ENCODE measurements at places on chromosomes 6 and 20. TPM values are rescaled to one million over a fixed set of nuclear protein-coding genes. Genes with fewer than 3 reads are reported as not detected.

Gene VSX1
- total RNA-seq, result not detected

Gene PTK7
- total RNA-seq, result 20.0 TPM

Gene TSPO2
- total RNA-seq, result not detected

Gene SMLR1
- 7.1 TPM for total RNA-seq

Gene ASF1A
- total RNA-seq, result 14.0 TPM

Gene TCP11
- total RNA-seq, result not detected

DNA sequence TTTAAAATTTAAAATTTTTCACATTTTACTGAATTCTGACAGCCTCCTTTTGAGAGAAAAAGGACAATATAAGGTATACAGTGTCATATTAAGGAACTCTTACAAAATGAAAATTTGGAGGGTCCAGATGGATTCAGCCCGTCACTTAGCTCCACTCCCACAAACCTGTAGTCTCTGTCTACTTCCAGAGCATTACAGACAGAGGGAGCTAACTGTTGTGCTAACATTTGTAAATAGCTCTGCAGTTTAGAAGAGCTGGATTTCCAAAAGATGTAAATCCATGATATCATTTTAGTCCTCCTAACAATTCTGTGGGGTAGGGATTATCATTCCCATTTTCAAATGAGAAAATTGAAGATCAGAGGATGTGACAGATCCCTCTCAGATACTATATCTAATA lies 16.1 kb upstream of the SERINC3 start:
- DNase-seq, result no peak
- H3K4me3 ChIP-seq, result no peak overlapping the region
- no peak overlapping the region for H3K27ac ChIP-seq
- H3K4me1 ChIP-seq, result peaks cover 24% of the 10 kb centered on the region

DNA sequence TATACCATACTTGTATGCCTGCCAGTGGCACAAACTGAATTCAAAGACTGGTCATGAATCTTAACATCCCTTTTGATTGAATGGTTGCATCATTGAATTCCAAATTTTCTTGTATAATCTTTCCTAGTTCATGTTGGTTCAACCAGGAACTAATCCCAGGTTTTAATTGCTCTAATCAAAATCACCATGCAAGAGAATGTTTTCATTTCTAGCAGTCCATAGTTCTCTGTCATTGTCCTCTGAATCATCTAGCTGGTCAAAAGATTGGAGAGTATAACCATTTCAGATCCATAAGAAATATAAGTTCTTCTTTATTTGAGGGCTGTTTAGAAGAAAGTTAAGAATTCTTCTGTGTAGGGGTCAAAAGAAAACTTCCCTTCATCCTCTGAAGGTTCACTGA lies 57.2 kb downstream of the ZNF292 start:
- no peak overlapping the region for H3K27ac ChIP-seq
- no peak for DNase-seq
- H3K4me3 ChIP-seq, result no peak overlapping the region
- H3K36me3 ChIP-seq, result no peaks in the 10 kb centered on the region
- no peaks in the 10 kb centered on the region for H3K27me3 ChIP-seq

DNA sequence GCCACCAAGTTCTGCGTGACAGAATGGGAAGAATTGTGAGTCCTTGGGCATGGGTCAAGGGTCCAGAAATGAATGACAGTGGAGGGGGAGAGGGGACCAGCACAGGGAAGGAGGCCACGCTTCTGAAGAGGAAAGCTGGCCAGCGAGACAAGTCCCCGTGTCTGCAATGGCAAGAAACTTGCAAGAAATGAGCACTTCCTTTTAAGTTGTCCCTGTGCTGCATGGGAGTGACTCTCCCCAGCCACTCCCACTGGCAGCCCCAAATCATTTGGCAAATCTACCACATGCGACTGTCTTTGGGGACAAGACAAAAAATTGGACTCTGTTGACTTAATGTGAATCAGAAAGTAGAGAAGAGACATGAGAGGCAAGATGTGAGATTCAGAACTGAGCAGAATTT lies 242.2 kb upstream of the RREB1 start:
- H3K4me3 ChIP-seq, result no peak overlapping the region
- H3K27me3 ChIP-seq, result no peaks in the 10 kb centered on the region
- H3K4me1 ChIP-seq, result no peaks in the 10 kb centered on the region
- DNase-seq, result peak; percentile 38

- no peaks in the 10 kb centered on the region for H3K27me3 ChIP-seq
- no peak overlapping the region for H3K27ac ChIP-seq
- H3K4me3 ChIP-seq, result no peak overlapping the region
- no peaks in the 10 kb centered on the region for H3K4me1 ChIP-seq
Measured at GRCh38 chr20:61347443-61347842, 95.4 kb downstream of the CDH4 start.

DNA sequence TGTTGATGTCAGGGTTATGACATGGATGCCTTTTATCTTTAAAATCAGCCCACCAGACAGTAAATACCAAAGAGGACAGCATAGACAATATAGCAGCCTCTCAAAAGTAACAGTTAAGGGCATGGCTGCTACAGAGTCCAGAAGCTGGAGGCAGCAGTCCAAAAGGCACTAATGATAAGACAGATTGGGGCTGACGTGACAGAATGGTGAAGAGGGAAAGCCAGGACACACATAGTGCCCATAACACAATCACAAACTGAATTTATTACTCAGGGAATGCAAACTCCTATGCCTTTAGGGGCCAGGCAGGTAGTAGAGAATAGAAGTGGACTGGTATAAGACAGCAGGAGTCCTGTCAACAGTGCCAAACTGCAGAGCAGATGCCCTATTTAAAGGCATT lies 40.7 kb downstream of the TP53INP2 start:
- DNase-seq, result no peak
- no peak overlapping the region for H3K4me3 ChIP-seq
- H3K27ac ChIP-seq, result no peak overlapping the region
- no peaks in the 10 kb centered on the region for H3K27me3 ChIP-seq
- no peaks in the 10 kb centered on the region for H3K4me1 ChIP-seq
- H3K36me3 ChIP-seq, result peaks cover 82% of the 10 kb centered on the region

- no peaks in the 10 kb centered on the region for H3K36me3 ChIP-seq
- H3K4me1 ChIP-seq, result no peaks in the 10 kb centered on the region
- no peaks in the 10 kb centered on the region for H3K27me3 ChIP-seq
- H3K27ac ChIP-seq, result no peak overlapping the region
Measured at GRCh38 chr6:16279243-16279642, 40.9 kb downstream of the GMPR start.

DNA sequence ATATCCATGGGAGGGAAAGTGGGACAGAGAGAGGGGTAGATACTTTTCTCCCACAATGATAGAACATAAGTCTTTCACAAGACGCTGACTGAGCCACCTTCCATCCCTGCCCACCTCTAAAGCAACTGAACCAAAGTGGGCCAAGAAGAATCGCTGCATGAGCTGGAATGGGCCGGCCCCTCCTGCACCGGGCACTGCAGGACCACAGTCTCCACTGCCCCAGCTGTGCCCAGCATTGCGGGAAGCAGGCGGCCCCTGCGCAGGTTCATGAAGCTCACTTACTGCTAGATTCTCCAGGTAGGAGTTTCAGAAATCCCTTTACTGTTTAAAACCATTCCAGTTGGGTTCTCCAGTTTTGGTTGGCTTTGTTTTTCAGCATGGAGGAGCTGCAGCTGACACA lies 32.0 kb upstream of the CST7 start:
- no peak for DNase-seq
- H3K36me3 ChIP-seq, result no peaks in the 10 kb centered on the region
- no peaks in the 10 kb centered on the region for H3K27me3 ChIP-seq
- H3K4me1 ChIP-seq, result peaks cover 4% of the 10 kb centered on the region
- H3K4me3 ChIP-seq, result no peak overlapping the region

DNA sequence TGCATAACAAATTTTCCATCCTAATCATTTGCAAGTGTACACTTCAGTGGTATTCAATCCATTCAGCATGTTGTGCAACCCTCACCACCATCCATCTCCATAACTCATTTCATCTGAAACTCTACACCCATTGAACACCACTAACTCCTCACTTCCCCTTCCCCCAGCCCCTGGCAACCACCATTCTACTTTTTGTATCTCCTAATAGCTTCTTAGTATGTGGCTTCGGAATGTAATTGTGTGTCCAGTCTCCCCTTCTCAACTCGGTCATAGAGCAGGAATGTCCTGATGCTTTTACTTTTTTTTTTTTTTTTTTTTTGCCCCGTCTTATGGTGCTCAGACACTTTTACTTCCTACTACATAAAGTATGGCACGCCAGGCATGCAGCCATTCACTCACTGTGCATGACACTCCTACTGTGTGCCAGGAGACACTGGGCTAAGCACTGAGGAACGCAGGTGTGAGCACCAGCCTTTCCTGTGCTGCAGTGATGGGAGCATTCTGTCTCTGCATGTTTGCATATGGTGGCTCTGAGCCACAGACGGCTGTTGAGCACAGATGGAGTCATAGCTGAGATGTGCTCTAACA lies 15.3 kb downstream of the HCK start:
- H3K4me1 ChIP-seq, result no peaks in the 10 kb centered on the region
- no peak overlapping the region for H3K4me3 ChIP-seq

GRCh38 chr20:47785854-47786764 lies 828 bp upstream of the SULF2 start:
- H3K36me3 ChIP-seq, result no peaks in the 10 kb centered on the region
- no peaks in the 10 kb centered on the region for H3K4me1 ChIP-seq
- H3K27me3 ChIP-seq, result no peaks in the 10 kb centered on the region
- DNase-seq, result peak; percentile 67

DNA sequence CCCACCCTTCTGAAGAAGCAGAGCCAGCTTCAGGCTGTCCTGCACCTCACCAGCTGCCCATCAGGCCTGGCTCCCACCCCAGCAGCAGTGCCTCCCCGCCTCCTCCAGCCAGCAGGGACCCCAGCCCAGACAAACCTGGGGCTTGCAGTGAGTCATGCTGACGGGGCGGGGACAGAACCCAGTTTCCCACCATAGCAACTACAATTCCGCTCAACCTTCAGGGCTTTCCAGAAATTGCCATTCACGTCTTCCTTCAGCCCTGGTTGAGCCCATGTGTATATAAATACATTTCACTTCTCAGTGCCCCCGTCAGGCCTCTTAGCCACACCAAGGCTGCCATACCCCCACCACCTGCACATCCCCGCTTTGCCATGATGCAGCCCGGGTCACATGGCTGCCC lies 4.4 kb downstream of the SPDEF start:
- no peaks in the 10 kb centered on the region for H3K36me3 ChIP-seq
- DNase-seq, result no peak
- H3K4me1 ChIP-seq, result no peaks in the 10 kb centered on the region
- H3K27ac ChIP-seq, result no peak overlapping the region
- H3K4me3 ChIP-seq, result no peak overlapping the region
- H3K27me3 ChIP-seq, result no peaks in the 10 kb centered on the region

GRCh38 chr6:63352544-63353285 lies 32.9 kb upstream of the LGSN start:
- peaks cover 11% of the 10 kb centered on the region for H3K4me1 ChIP-seq
- DNase-seq, result peak; percentile 55
- H3K27me3 ChIP-seq, result no peaks in the 10 kb centered on the region
- peak overlapping the region; percentile 1 for H3K4me3 ChIP-seq
- H3K27ac ChIP-seq, result peak overlapping the region; percentile 8

GRCh38 chr6:13260101-13260598 lies 68.2 kb downstream of the TBC1D7 start:
- no peak overlapping the region for H3K27ac ChIP-seq
- no peak overlapping the region for H3K4me3 ChIP-seq
- H3K36me3 ChIP-seq, result no peaks in the 10 kb centered on the region
- H3K4me1 ChIP-seq, result no peaks in the 10 kb centered on the region
- DNase-seq, result no peak
- no peaks in the 10 kb centered on the region for H3K27me3 ChIP-seq

DNA sequence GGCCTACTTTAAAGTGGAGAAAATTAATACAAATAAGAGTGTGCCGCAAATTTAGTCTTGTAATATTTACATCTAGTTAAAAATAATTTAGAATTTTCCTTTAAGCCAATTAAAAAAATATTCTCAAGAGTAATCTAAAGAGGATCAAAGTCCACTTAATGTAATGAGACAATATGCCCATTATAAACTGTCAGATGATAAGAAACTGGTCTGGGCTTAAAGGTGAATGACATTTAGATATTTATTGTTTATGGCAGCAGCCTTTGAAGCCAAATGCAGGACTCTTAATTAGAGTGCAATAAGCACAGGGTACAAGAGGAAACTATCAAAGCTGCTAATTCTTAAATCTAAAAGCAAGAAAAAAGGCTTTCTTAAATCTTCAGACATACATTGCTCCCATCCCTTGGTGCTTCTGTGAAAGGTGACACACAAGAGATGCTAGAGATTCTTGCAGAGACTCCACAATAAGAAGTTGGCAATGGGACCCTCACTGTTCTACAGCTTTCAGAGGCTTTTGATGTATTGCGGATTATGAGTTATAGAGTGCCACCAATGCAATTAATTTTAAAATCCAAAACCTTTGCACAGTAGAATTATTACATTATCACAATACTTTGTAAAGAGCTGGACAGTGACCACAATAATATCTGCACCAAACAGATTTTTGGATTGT lies 116.1 kb downstream of the MAN1A1 start:
- H3K4me1 ChIP-seq, result no peaks in the 10 kb centered on the region
- DNase-seq, result no peak
- peaks cover 12% of the 10 kb centered on the region for H3K36me3 ChIP-seq
- no peak overlapping the region for H3K27ac ChIP-seq
- no peaks in the 10 kb centered on the region for H3K27me3 ChIP-seq

DNA sequence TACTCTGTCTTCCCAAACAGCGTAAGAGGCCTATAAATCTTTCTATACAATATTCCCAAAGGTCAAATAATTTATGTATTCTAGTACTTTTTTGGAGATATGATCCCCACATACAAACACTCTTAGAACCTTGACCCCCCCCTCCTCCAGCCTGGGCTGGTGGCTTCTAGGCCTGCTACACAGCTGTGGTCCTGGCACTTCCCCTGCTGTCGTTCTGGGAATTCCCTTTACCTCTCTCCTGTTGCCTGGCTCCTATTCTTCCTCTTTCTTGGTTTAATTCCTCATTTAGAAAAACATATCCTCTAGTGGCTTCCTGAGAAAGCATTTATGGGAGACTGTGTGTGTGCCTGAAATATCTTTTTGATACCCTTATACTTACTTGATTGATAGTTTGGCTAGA lies 4.1 kb upstream of the TXLNB start:
- no peaks in the 10 kb centered on the region for H3K36me3 ChIP-seq
- no peak overlapping the region for H3K27ac ChIP-seq
- H3K4me3 ChIP-seq, result no peak overlapping the region

DNA sequence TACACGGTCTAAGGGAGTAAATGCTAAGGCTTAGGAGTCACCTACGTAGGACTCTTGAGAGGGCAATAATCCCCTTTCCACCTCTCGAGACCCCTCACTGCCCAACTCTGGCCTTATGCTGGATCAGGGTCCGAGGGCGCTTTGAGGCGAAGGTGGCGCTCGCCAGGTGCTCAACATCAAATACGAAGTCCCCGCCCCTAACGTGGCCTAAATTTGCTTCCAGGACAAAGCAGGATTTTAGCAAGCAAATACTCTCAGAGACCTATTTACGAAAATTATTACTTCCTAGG lies 406 bp upstream of the TRIM26 start:
- H3K27ac ChIP-seq, result peak overlapping the region; percentile 100
- no peaks in the 10 kb centered on the region for H3K27me3 ChIP-seq
- H3K36me3 ChIP-seq, result no peaks in the 10 kb centered on the region
- H3K4me3 ChIP-seq, result peak overlapping the region; percentile 78
- H3K4me1 ChIP-seq, result peaks cover 9% of the 10 kb centered on the region
- no peak for DNase-seq

GRCh38 chr6:159540152-159540551 lies 152.9 kb downstream of the SOD2 start:
- no peak overlapping the region for H3K27ac ChIP-seq
- H3K4me3 ChIP-seq, result no peak overlapping the region
- H3K27me3 ChIP-seq, result no peaks in the 10 kb centered on the region
- no peaks in the 10 kb centered on the region for H3K4me1 ChIP-seq

GRCh38 chr20:38049800-38050199 lies 16.3 kb downstream of the RPRD1B start:
- peaks cover 5% of the 10 kb centered on the region for H3K36me3 ChIP-seq
- no peak overlapping the region for H3K27ac ChIP-seq
- H3K4me3 ChIP-seq, result no peak overlapping the region
